ENCODE measurements at places on chromosomes 12 and 14. TPM values are rescaled to one million over a fixed set of nuclear protein-coding genes. Genes with fewer than 3 reads are reported as not detected.
A peak's percentile ranks its signal among the peaks of the same experiment; 100 is the strongest.

PRH2 gene
- not detected for total RNA-seq

KRT72 gene
- 0.31 TPM for total RNA-seq

SINHCAF gene
- 216 TPM for total RNA-seq

GDF11 gene
- total RNA-seq = 3.4 TPM

MSI1 gene
- 6.6 TPM for total RNA-seq

PLEKHG7 gene
- total RNA-seq = not detected

DEGS2 gene
- total RNA-seq = 4.2 TPM

STXBP6 gene
- not detected for total RNA-seq

NPFF gene
- total RNA-seq = not detected

DNA sequence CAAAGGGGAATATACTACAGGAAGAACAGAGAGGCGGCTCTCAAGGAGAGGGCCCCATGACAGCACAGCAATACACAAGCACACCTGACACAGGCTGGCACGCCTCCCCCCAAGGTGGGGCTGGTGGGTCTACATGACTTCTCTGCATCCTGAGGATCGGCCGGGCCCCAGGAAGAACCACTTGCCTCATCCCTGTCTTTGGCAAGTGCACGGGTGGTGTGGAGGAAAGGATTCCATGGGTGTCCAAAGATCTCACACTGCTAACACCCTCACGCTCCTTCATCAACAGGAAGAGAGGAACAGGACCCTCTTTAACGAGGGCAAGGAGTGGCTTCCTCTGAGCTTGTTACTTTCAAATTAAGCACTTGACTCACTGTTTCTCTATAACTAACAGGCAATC lies 7.3 kb downstream of the VAMP1 start:
- peaks cover 96% of the 10 kb centered on the region for H3K4me1 ChIP-seq
- peak overlapping the region; percentile 87 for H3K4me3 ChIP-seq
- peak overlapping the region; percentile 98 for H3K27ac ChIP-seq

- H3K36me3 ChIP-seq = peaks cover 4% of the 10 kb centered on the region
- no peaks in the 10 kb centered on the region for H3K27me3 ChIP-seq
- no peak overlapping the region for H3K4me3 ChIP-seq
- H3K4me1 ChIP-seq = peaks cover 27% of the 10 kb centered on the region
- no peak for DNase-seq
Measured at GRCh38 chr14:68145539-68145938, 326.0 kb downstream of the RAD51B start.

GRCh38 chr14:102279688-102280348 lies 25.1 kb downstream of the MOK start:
- no peak for DNase-seq
- no peaks in the 10 kb centered on the region for H3K36me3 ChIP-seq
- H3K27me3 ChIP-seq = no peaks in the 10 kb centered on the region
- no peak overlapping the region for H3K4me3 ChIP-seq

- peaks cover 58% of the 10 kb centered on the region for H3K4me1 ChIP-seq
- H3K4me3 ChIP-seq = peak overlapping the region; percentile 98
- peak overlapping the region; percentile 75 for H3K27ac ChIP-seq
Measured at GRCh38 chr12:47903151-47903611, 1.6 kb downstream of the VDR start.

GRCh38 chr14:59342516-59343484 lies 122.4 kb downstream of the GPR135 start:
- no peak for DNase-seq
- no peaks in the 10 kb centered on the region for H3K4me1 ChIP-seq
- no peaks in the 10 kb centered on the region for H3K36me3 ChIP-seq
- no peak overlapping the region for H3K27ac ChIP-seq
- H3K27me3 ChIP-seq = no peaks in the 10 kb centered on the region

GRCh38 chr12:102917026-102917787 lies at the start of gene PAH:
Gene PAH (minus strand): TSS chr12:102917244. CDS start chr12:102917130, 114 bp downstream.
- peak within 1 kb of the TSS; percentile 38 for H3K27ac ChIP-seq
- H3K36me3 ChIP-seq = no peaks in the 10 kb centered on the region
- H3K4me3 ChIP-seq = peak within 1 kb of the TSS; percentile 77
- peaks cover 32% of the 10 kb centered on the region for H3K27me3 ChIP-seq
- peaks cover 6% of the 10 kb centered on the region for H3K4me1 ChIP-seq
- DNase-seq = peak; percentile 25

- H3K27ac ChIP-seq = no peak overlapping the region
- no peak overlapping the region for H3K4me3 ChIP-seq
- no peaks in the 10 kb centered on the region for H3K27me3 ChIP-seq
- H3K4me1 ChIP-seq = peaks cover 4% of the 10 kb centered on the region
Measured at GRCh38 chr12:31002999-31003398, 70.7 kb upstream of the DDX11 start.

DNA sequence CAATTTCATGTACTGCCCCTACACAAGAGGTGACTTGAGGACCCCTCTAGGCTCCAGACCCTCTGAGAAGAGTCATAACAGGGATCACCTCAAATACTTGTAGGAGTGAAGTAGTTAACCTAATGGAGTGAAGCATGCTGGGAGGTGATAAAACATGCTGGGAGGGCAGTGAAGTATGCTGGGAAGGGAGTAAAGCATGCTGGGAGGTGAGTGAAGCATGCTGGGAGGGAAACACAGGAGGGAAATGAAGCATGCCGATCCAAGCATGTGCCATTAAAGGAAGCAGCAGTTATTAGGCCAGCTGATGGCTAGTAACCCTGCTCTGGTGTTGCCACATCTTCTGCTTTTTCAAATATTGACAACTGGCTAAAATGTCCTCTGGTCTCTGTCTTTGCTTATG lies 70.7 kb upstream of the TRHDE start:
- H3K36me3 ChIP-seq = no peaks in the 10 kb centered on the region
- no peak overlapping the region for H3K4me3 ChIP-seq
- no peaks in the 10 kb centered on the region for H3K27me3 ChIP-seq

GRCh38 chr14:70004791-70005190 lies 125.6 kb downstream of the SMOC1 start:
- no peak overlapping the region for H3K27ac ChIP-seq
- no peaks in the 10 kb centered on the region for H3K36me3 ChIP-seq
- no peak overlapping the region for H3K4me3 ChIP-seq
- H3K27me3 ChIP-seq = no peaks in the 10 kb centered on the region

DNA sequence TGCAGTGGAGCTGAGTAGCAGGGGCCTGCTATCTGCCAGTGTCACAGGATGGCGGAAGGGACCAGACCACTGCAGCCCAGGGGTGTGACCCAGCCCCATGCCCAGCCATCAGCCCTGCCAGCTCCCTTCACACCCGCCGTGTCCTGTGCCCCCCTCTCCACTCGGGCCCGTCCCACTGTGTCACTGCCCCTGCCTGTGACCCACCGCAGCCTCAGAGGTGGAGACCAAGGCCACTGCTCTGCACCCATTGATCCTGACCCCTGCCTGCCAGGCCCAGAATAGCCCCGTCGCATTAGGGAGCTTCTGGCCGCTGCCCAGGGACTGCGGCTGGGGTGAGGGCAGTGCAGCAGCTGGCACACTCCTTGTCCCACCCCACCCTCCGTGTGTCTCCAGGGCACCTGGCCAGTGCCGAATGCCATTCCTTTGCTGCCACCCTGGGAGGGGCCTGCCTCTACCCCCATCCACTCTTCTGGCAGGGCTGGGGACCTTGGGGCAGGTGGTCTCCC lies 2.1 kb upstream of the CRIP2 start:
- H3K36me3 ChIP-seq = peaks cover 4% of the 10 kb centered on the region
- no peak for DNase-seq
- H3K4me1 ChIP-seq = peaks cover 5% of the 10 kb centered on the region
- no peak overlapping the region for H3K4me3 ChIP-seq
- peaks cover 6% of the 10 kb centered on the region for H3K27me3 ChIP-seq
- H3K27ac ChIP-seq = no peak overlapping the region

DNA sequence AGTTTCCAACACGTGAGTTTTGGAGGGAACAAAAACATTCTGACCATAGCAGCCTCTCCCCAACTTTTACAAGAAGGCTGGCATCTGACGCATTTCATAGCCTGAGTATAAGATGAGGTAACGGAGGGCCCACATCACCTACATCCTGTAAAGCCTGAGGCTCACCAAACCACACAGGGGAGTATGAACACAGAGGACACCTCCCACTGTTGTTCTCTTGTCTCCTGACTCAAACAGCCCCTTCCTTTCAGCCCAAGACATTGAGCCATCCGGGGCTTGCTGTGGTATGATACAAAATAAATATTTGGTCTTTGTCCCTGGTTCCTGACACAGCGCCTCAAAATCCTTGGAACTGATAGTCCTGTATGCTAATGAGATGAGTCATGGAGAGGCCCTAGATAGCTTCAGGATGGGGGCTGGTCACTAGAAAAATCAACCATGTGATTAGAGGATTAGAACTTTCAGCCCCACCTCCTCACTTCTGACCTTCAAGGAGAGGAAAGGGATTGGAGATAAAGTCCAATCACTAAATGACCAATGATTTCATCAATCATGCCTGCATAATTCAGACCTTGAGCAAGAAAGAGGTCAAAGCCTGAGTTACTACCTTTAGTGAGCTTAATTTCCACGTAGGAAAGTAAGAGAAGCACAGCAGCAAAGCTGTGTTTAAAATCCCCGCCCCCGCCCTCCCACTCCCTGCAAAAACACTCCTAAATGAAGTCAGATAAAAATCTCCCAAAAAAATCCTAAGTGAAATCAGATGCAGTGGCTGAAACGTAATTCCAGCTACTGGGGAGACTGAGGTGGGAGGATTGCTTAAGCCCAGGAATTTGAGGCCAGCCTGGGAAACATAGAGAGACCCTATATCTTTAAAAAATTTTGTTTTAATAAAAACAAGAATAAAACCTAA lies 236.4 kb downstream of the PCNX1 start:
- H3K27me3 ChIP-seq = no peaks in the 10 kb centered on the region
- H3K27ac ChIP-seq = peak overlapping the region; percentile 89
- peak; percentile 83 for DNase-seq
- peak overlapping the region; percentile 73 for H3K4me3 ChIP-seq
- H3K4me1 ChIP-seq = peaks cover 51% of the 10 kb centered on the region
- no peaks in the 10 kb centered on the region for H3K36me3 ChIP-seq

DNA sequence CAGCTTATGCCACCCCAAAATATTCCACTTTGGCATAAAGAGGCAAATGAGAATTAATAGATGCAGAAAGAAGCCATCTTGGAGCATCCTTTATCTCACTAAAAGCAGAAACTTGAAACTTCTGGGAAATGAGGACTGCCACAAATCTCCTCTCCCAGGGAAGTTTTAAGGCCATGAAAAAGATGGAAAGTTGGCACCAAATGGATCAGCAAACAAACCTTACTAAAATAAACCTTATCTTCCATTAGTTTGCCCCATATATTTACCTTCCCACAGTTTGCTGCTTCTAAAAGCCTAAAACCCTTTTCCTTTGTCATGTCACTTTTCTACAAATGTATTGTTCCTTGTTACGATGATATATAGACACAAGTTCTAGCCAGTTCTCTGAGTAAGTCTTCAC lies 340.0 kb upstream of the USP15 start:
- no peak overlapping the region for H3K4me3 ChIP-seq
- no peak for DNase-seq
- H3K4me1 ChIP-seq = no peaks in the 10 kb centered on the region
- H3K36me3 ChIP-seq = peaks cover 3% of the 10 kb centered on the region

DNA sequence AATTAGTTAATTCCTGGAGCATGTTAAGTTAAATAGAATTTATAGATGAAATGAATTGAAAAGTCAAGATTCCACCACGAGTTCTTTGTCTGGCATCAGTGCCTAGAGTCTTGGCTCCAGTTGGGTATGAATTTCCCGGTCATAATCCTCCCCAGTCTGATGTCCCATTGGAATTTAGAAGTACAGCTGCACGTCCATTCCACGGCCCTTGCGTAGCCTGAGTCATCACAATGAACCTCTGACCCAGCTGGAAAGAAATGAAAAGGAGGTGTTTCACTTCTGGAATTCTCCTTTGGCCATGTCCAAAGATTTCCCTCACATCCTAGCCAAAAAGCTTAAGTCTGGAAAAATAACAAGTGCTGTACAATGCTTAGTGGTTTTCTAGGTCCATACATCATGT lies 122.7 kb downstream of the KICS2 start:
- no peak overlapping the region for H3K27ac ChIP-seq
- no peak for DNase-seq
- H3K4me3 ChIP-seq = no peak overlapping the region
- peaks cover 17% of the 10 kb centered on the region for H3K27me3 ChIP-seq

Data from activated T-cell treated with anti-CD3 and anti-CD28 coated beads, Interleukin-2, amount 50 U/mL, for 72 hours (primary cell).